Spinal cord (tissue), 10 donors: ENCODE measurements at places on chromosomes 13 and 19.

GRCh38 chr13:96824140-96824539 is 170.1 kb downstream of the OXGR1 start:
- no peak for DNase-seq
- no peak overlapping the region for H3K4me3 ChIP-seq
- H3K27me3 ChIP-seq: no peaks in the 10 kb centered on the region
- no peaks in the 10 kb centered on the region for H3K36me3 ChIP-seq
- H3K4me1 ChIP-seq: no peaks in the 10 kb centered on the region

DNA sequence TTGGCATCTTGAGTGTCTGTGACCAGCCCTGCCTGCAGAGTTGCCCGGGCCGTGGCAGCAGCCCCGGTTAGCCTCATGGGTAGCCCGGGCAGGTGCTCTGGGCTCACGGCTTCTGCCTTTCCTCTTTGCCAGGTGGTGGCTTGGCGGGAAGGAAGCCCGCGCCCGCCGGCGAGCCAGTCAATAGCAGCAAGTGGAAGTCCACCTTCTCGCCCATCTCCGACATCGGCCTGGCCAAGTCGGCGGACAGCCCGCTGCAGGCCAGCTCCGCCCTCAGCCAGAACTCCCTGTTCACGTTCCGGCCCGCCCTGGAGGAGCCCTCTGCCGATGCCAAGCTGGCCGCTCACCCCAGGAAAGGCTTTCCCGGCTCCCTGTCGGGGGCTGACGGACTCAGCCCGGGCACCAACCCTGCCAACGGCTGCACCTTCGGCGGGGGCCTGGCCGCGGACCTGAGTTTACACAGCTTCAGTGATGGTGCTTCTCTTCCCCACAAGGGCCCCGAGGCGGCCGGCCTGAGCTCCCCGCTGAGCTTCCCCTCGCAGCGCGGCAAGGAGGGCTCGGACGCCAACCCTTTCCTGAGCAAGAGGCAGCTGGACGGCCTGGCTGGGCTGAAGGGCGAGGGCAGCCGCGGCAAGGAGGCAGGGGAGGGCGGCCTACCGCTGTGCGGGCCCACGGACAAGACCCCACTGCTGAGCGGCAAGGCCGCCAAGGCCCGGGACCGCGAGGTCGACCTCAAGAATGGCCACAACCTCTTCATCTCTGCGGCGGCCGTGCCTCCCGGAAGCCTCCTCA is 9.9 kb downstream of the PLEKHJ1 start:
- H3K36me3 ChIP-seq: peaks cover 100% of the 10 kb centered on the region
- DNase-seq: no peak
- H3K4me1 ChIP-seq: peaks cover 7% of the 10 kb centered on the region
- no peak overlapping the region for H3K27ac ChIP-seq

- peaks cover 15% of the 10 kb centered on the region for H3K4me1 ChIP-seq
- H3K36me3 ChIP-seq: peaks cover 23% of the 10 kb centered on the region
- peaks cover 14% of the 10 kb centered on the region for H3K27me3 ChIP-seq
- peak; percentile 35 for DNase-seq
- no peak overlapping the region for H3K27ac ChIP-seq
These were observed 4.9 kb upstream of the GIPC3 start for GRCh38 chr19:3580156-3580934.

- no peaks in the 10 kb centered on the region for H3K36me3 ChIP-seq
- peak; percentile 7 for DNase-seq
- no peaks in the 10 kb centered on the region for H3K27me3 ChIP-seq
These were observed 167.1 kb upstream of the SOX1 start for GRCh38 chr13:111899714-111900389.

GRCh38 chr13:102309110-102309509 is 92.7 kb downstream of the FGF14 start:
- DNase-seq: peak; percentile 21
- H3K4me1 ChIP-seq: peaks cover 8% of the 10 kb centered on the region
- H3K27me3 ChIP-seq: no peaks in the 10 kb centered on the region
- no peaks in the 10 kb centered on the region for H3K36me3 ChIP-seq
- H3K27ac ChIP-seq: no peak overlapping the region

DNA sequence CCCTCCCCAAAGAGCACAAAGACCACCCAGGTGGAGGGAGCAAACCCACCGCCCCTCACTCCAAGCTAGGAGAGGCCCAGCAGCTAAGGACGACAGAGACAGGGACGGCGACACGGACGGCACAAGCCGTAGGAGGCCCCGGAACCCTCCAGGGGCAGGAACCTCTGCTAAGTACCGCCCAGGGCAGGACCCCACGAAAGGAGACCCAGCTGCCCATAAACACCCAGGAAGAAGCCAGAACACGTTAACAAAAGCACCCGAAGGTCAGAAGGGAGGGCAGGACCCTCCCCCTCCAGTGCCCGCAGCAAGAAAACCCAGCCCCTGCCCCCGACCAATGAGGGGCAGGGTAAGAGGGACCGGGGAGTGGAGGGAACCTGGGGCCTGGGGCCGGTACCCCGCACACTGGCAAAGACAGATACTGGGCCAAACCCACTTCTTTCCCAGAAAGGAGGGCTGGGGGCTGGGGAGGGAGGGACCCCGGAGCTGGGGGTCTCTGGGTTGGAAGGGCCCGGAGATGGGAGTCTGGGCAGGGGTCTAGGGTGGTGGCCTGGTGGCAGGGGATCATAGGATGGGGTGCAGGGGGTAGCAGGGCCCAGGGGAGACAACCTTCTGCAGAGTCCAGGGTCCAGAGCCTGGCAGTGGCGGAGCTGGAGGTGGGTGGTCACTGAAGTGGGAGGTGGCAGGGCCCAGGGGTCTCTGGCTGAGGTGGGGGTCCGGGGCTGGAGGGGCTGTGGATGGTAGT is 2.4 kb downstream of the BTBD2 start:
- no peak overlapping the region for H3K4me3 ChIP-seq
- peaks cover 33% of the 10 kb centered on the region for H3K4me1 ChIP-seq
- no peak for DNase-seq
- no peak overlapping the region for H3K27ac ChIP-seq
- peaks cover 46% of the 10 kb centered on the region for H3K36me3 ChIP-seq

- H3K4me1 ChIP-seq: no peaks in the 10 kb centered on the region
- no peak overlapping the region for H3K4me3 ChIP-seq
- DNase-seq: no peak
- no peaks in the 10 kb centered on the region for H3K36me3 ChIP-seq
- no peaks in the 10 kb centered on the region for H3K27me3 ChIP-seq
- no peak overlapping the region for H3K27ac ChIP-seq
These were observed 33.5 kb upstream of the SPRY2 start for GRCh38 chr13:80374444-80374843.

DNA sequence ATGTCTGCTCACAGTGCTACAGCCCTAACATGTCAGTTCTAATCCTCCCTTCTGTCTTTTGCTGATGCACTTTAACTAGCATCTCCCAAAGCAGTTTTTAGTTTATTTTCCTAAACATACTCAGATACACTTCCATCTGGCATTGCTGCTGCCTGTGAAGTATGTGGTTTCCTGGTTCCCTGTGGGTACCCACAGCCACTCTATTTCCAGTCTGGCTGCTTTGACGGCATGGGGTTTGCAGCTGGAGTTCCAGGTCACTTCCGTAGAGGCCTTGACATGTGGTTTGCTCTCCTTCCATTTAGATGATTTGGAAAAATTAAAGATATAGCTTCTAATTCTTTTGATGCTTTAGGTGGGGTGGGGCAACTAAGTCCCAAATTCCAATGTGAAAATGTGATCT is 375.5 kb downstream of the PCDH20 start:
- no peak overlapping the region for H3K27ac ChIP-seq
- no peaks in the 10 kb centered on the region for H3K4me1 ChIP-seq
- H3K36me3 ChIP-seq: no peaks in the 10 kb centered on the region
- no peaks in the 10 kb centered on the region for H3K27me3 ChIP-seq

DNA sequence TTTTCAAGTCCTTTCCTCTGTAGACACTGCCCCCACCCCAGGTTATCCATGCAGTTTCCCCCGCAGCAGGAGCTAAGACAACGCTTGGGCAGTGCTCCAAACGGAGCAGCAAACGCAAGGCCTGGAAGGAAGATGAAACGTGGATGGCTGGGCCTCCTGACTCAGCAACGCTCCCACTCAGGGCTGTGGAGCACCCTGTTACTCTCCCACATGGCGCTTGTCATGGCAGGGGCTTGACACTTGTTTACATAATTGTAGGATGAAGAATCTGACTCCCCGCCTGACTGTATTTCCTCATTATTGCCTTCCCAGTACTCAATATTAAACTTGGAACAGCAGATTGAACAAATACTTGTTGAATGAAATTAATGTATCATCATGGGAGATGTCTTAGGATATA is 799 bp upstream of the C1QTNF9B start:
- no peaks in the 10 kb centered on the region for H3K36me3 ChIP-seq
- peaks cover 1% of the 10 kb centered on the region for H3K4me1 ChIP-seq
- peaks cover 6% of the 10 kb centered on the region for H3K27me3 ChIP-seq
- no peak for DNase-seq
- H3K4me3 ChIP-seq: no peak overlapping the region

- peaks cover 31% of the 10 kb centered on the region for H3K36me3 ChIP-seq
- DNase-seq: no peak
- H3K4me1 ChIP-seq: peaks cover 71% of the 10 kb centered on the region
- H3K27me3 ChIP-seq: peaks cover 4% of the 10 kb centered on the region
- peak overlapping the region; percentile 90 for H3K27ac ChIP-seq
These were observed 38.4 kb upstream of the NANOS3 start for GRCh38 chr19:13838435-13839129.

DNA sequence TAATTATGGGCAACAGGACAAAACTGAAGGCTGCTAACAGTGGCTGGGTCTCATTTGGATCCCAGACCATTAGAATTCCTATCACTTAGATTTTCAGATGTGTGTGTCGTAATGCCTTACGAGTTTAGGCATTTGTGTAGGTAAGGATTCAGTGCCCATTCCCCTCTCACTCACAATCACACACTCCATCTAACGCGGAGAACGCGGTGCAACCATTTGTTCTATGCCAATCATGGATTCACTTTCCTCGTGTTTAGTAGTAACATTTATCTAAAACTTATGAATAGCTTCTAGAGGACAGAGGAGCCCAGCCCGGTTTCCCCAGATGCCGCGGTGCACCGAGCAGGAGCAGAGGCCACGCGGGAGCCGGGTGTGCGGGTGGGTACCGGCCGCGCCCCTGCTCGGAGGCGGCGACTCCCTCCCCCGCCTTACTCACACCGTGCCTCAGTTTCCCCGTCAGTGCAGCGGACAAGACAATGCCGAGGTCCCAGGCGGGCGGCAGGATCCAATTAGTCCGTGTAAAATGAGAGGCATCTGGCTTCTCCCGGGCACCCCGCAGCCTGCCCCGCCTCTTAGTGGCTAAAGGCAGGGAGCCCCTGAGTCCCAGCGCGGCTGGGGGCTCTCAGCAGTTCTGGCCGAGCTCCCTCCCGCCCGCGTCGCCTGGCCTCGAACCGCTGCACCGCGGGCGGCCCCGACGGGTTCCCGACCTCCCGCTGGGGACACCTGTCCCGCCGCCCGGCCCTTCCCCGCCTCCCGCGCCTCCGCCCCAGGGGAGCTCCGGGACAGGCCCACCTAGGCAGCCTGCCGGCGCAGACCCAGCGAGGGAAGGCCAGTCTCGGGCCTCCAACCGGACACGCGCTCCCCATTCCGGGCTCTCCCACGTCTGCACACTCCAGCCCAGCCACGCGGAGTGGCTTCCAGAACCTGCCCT is 5.9 kb upstream of the C1QTNF9B start:
- peaks cover 15% of the 10 kb centered on the region for H3K27me3 ChIP-seq
- DNase-seq: no peak
- H3K27ac ChIP-seq: no peak overlapping the region
- H3K4me1 ChIP-seq: peaks cover 13% of the 10 kb centered on the region

- H3K27ac ChIP-seq: no peak within 1 kb of the TSS
- H3K4me3 ChIP-seq: peak within 1 kb of the TSS; percentile 2
- no peak for DNase-seq
- peaks cover 51% of the 10 kb centered on the region for H3K4me1 ChIP-seq
- H3K27me3 ChIP-seq: peaks cover 45% of the 10 kb centered on the region
- H3K36me3 ChIP-seq: no peaks in the 10 kb centered on the region
These were observed at the start of gene KISS1R for GRCh38 chr19:917323-918151. Gene KISS1R, plus strand, starts transcription at chr19:917333. Its CDS starts 170 bp downstream, at chr19:917503.

DNA sequence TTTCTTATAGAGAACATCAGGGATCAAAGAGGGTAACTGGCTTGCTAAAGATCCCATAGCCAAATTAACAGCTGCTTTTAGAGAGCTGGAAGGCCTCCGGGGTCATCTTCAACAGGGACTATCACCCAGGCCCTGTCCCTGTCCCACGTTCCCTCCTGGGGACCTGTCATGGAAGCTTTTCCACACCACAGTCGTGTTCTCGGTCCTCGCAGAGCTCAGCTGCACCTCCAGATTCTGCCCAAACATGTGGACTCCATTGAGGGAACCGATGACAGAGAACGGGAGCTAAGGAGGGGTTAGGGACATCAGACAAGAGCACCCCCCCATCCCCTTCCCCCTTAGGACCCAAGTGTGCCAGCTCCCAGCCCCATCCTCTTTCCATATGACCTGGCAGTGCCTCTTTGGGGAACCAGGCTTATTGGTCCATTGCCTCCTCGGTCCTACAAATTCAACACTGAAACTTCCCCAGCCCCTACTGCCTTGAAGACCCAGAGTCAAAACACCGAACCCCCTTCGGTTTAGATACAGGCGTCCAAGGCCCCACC is 568 bp downstream of the FUZ start:
- no peak for DNase-seq
- H3K4me3 ChIP-seq: peak overlapping the region; percentile 94
- H3K27me3 ChIP-seq: no peaks in the 10 kb centered on the region
- peaks cover 44% of the 10 kb centered on the region for H3K4me1 ChIP-seq
- peaks cover 10% of the 10 kb centered on the region for H3K36me3 ChIP-seq

GRCh38 chr13:108760129-108760528 is 130.7 kb downstream of the MYO16 start:
- no peaks in the 10 kb centered on the region for H3K4me1 ChIP-seq
- H3K4me3 ChIP-seq: no peak overlapping the region
- no peaks in the 10 kb centered on the region for H3K27me3 ChIP-seq
- H3K36me3 ChIP-seq: no peaks in the 10 kb centered on the region
- no peak overlapping the region for H3K27ac ChIP-seq
- DNase-seq: no peak

DNA sequence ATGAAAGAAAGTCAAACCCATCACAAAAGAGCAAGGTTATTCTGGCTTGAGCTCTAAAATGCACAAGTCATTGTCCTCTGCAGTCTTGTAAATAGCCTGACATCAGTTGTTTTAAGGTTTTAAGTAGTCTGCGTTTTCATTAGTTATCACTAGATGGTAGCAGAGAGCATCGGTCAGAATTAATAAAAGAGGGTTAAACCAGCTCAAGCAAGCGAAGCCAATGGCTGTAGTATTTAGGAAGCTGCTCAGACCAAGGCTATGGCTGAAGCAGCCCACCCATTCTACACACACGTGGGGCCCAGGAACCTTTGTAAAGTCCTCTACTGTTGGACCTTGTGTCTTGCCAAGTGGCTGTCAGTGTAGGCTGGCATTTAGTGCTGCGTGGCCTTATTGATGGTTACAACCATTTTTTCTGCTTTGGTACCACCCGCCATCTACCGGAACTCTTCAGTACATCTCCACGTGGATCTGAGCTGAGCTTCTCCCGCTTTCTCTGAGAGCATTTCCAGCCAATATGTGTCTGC is 13.3 kb upstream of the ZNF57 start:
- DNase-seq: peak; percentile 71
- H3K4me1 ChIP-seq: no peaks in the 10 kb centered on the region
- no peaks in the 10 kb centered on the region for H3K36me3 ChIP-seq
